Activated T-cell treated with anti-CD3 and anti-CD28 coated beads for 48 hours (primary cell): ENCODE measurements at places on chromosomes 7 and 10.

GRCh38 chr7:101411508-101411874 lies 48.8 kb downstream of the COL26A1 start:
- no peak for DNase-seq

GRCh38 chr10:7887174-7887816 lies 69.0 kb downstream of the TAF3 start:
- no peak for DNase-seq

GRCh38 chr10:35409094-35409582 lies 72.8 kb downstream of the CCNY start:
- DNase-seq: no peak

- no peak for DNase-seq
These were observed 40.9 kb upstream of the FOXK1 start for GRCh38 chr7:4641091-4641666.

DNA sequence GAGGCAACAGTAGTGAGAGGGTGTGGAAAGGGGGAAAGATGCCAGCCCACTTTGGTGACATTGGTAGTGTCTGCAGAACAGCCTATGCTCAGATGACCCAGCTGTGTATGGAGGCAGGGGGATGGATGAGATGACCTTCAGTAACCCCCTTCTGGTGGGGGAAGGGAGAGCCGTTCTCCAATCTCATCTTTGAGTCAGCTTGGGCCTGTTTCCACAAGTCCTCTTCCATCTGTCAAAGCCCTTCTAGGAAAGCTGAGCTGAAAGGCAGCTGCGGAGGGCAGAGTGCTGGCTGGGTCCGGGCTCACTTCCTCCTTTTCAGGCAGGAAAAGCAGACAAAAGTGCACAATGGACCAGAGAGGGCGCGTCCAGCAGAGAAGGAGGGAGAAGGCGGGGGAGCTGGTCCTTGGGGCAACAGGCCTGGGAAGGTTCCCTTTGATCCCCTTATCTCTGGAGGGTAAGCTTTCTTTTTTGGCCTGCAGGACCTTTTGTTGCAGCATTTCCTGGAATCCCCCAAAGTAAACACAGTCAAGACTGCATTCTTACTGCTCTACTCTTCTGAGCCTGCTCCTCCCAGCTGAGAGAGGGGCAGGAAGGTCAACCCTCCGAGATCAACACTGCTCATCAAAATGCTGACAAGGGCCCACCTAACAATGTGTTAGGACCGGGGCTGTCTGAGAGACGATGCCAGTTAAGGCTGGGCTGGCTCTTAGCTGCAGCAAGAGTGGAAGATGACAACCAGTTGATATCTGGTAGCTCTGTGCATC lies 1.2 kb upstream of the LRMDA start:
- DNase-seq: no peak

DNA sequence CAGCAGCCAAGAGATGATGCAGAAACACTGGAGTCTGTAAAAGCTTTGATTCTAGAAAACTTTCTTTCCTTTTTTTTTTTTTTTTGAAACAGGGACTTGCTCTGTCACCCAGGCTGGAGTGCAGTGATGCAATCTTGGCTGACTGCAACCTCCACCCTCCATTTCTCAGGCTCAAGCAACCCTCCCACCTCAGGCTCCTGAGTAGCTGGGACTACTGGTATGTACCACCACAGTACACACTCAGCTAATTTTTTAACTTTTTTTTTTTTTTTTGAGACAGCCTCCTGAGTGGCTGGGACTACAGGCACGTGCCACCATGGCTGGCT lies 17.0 kb upstream of the BAG3 start:
- DNase-seq: no peak

GRCh38 chr7:111730476-111731300 lies 168.4 kb upstream of the IMMP2L start:
- DNase-seq: no peak

- no peak for DNase-seq
These were observed 11.3 kb downstream of the FAM221A start for GRCh38 chr7:23691320-23691719.

GRCh38 chr10:35789996-35790395 lies 147.9 kb upstream of the FZD8 start:
- no peak for DNase-seq

DNA sequence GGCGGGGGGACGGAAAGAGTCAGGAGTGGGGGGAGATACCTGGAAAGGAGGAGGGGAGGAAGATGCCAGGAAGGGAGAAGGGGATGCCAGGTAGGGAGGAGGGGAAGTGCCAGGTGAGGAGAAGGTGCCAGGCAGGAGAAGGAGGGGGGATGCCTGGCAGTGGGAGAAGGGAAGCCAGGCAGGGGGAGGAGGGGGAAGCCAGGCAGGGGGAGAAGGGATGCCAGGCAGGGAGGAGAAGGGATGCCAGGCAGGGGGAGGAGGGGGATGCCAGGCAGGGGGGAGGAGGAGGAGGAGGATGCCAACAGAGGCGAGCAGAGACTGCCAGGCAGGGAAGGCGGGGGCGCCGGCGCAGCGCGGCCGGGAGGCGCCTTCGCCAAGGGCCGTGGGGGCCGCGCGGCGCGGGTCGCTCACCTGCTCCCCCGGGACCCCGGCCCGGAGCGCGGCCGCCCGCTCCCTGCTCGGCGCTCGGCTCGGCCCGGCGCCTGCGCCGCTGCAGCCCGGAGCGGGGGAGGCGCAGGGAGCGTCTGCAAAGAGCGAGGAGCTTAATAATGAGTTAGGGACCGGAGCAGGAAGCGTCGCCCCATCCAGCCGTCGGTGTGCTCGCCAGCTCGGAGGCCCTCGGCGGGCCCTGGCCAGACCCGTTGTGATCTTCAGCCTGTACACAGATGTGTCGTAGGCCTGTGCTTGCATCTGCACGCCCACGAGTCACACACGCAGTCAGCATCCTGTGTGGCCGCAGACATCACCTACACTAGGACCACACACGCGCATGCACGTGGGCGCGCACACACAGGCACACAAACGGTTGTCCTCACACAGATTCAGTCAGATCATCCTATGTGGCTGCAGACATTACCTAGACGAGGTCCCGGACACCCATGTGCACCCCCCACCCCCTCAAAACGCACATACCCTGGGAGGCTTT lies 28.4 kb upstream of the SMARCD3 start:
- peak; percentile 52 for DNase-seq

DNA sequence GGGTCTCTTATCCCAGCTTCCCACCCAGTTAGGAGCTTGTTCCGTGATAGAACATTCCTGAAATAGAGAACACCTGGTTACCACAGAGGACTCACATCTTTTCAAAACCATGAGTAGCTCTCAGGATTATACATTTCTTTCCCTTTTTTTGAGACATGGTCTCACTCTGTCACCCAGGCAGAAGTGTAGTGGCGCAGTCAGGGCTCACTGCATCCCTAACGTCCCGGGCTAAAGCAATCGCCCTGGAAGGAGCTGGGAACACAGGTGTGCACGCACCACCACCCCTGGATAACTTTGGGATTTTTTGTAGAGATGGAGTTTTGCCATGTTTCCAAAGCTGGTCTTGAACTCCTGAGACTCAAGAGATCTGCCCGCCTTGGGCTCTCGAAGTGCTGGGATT lies 144.0 kb downstream of the RNF216 start:
- DNase-seq: no peak

DNA sequence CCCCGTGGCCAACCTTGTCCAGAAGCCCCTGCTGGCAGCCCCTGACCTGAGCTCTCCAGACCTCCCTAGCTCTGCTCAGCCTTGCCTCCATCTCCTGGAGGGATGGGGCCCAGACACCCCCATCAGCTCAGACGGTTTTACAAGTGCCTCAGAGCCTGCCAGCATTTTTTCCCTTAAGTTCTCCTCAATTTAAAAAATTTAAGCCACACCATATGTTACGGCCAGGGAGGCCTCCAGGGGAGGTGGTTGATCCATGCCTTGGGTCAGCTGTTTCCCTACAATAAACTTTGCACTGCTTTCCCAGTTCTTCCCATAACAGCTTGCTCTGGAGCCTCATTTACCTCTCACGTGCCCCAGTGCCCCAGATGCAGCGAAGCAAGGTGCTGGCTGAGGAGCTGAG lies 143.5 kb downstream of the RGS10 start:
- DNase-seq: no peak

DNA sequence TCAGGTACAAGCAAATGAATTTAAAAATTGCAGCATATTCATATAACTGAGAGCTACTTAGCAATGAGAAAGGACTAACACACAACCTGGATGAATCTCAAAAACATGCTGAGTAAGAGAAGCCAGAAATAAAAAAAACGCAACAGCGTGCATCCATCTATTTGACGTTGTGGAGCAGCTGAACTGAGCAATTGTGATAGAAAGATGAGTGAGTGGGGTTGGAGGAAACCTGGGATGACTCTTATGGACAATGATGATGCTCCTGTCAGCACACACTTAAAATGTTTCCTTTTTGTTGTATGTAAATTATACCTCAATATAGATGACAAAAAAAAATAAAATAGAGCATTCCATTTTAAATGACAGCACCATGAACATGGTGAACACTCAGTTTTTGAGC lies 36.0 kb upstream of the AKR1E2 start:
- DNase-seq: no peak

- DNase-seq: no peak
These were observed 14.8 kb upstream of the VWDE start for GRCh38 chr7:12418452-12418851.

- no peak for DNase-seq
These were observed 118.3 kb downstream of the RAPGEF5 start for GRCh38 chr7:22238354-22239311.

GRCh38 chr7:122132341-122132740 lies 11.7 kb downstream of the AASS start:
- DNase-seq: no peak

- no peak for DNase-seq
These were observed 134.4 kb upstream of the CDK1 start for GRCh38 chr10:60643874-60644273.

DNA sequence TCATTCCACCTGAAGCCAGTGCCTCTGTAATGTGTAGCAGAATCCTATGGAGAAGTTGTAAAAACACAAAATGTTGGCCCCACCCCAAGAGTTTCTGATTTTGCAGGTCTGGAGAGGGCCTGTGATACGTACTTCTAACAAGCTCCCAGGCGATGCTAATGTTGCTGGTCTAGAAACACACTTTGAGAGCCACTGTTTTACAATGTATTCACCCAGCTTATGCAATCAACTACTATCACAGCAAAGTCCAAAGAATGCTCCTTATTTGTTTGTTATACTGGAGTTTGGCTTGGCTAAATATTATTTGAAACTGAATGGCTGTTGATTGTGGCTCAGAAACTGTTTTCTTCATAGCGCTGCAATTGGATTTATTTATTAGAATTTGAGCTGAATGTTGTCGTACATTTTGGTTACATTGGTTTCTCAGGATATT lies 44.3 kb downstream of the DNAJB9 start:
- DNase-seq: no peak

DNA sequence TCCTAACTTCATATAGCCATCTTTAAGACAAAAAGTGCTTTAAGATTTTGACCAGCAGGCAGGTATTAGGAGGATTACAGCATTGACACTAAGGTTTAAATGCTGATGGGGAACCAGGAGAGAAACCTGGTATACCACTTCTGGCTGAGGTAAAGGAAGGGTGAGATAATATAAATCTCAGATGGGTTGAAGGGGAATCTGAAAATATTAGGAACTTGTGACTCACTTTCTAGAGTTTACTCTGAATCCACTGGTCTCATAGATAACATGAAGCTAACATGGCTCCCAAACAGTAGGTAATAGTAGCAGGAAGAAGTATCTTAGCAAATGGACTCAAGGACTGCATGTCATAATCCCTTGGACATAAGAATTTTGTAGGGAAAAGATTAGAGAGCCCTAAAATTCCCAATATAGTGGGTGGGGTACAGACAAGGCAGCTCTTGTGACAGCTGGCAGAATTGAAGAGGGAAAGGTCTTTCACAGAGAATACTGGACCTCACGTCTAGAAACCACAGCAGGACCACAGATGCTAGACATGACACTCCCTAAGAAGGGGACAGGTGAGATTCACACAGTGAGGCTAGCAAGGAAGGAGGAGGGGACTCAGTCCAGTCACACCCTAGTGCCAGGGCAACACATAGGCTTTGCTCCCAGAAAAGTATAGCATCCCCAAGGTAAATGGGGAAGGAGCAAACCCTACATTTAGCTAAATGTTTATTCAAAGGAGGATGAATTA lies 3.5 kb downstream of the PTTG1IP2 start:
- no peak for DNase-seq

DNA sequence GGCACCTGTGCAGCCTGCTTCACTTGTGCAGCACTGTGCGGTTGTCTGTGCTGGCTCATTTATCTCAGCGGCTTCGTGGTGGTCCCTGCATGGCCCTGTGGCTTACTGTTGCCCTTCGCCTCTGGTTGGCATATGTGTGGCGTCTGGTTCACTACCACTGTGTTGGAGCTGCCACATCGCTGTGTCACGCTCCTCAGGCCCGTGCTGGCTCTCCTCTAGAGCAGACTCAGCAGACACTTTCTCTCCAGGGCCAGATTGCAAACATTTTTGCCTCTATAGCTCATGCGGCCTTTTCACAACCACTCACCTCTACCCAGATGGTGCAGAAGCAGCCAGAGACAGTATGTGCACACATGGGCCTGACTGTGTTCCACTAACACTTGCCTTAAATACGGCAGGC lies 37.9 kb downstream of the PPP2R2D start:
- no peak for DNase-seq

DNA sequence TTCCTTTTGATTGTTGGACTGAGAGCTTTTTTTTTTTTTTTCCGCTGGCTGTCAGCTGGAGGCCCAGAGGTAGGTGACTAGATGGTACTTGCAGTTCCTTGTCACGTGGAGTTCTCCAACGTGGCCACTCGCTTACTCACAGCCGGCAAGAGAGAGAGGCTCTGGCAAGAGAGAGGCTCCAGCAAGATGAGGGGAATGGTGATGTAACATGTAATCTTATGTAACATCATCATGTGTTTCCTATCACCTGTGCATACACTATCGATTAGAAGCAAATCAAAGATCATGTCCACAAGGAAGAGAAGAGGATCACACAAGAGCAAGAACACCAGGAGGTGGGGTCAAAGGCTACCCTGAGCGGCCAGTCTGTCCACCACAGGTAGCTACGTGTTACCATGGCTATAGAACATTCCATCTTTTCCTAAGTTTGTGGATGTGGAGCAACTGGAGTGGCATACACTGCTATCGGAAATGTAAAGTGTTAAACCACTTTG lies 4.0 kb upstream of the BORCS7 start:
- no peak for DNase-seq

GRCh38 chr10:119394657-119395279 lies 147.8 kb downstream of the RGS10 start:
- no peak for DNase-seq

- DNase-seq: no peak
These were observed 50.2 kb downstream of the KDM7A start for GRCh38 chr7:140126435-140127034.
